HepG2 (cell line): ENCODE measurements at places on chromosomes 12 and 14. TPM values are rescaled to one million over a fixed set of nuclear protein-coding genes. Genes with fewer than 3 reads are reported as not detected.

Gene CEBPE
- polyA plus RNA-seq, result 0.09 and 0.10 TPM in 2 replicates

Gene CCDC38
- polyA plus RNA-seq, result 0.30 and 0.32 TPM in 2 replicates

Gene FSCB
- polyA plus RNA-seq, result not detected in 2 replicates

Gene CLEC2A
- not detected in 2 replicates for polyA plus RNA-seq

Gene CPNE6
- 0.03 TPM in 1 of 2 replicates, not detected in the other for polyA plus RNA-seq

Gene RTL1
- not detected in 2 replicates for polyA plus RNA-seq

Gene SPIC
- polyA plus RNA-seq, result not detected in 2 replicates

GRCh38 chr12:124363353-124363965, 68.6 kb downstream of the RFLNA start:
- no peak for DNase-seq

- peak; percentile 38 for DNase-seq
Measured at GRCh38 chr14:24080888-24081738, 9.8 kb downstream of the CPNE6 start.

- DNase-seq, result no peak
Measured at GRCh38 chr12:111369496-111370220, 763 bp upstream of the PHETA1 start.

- DNase-seq, result no peak
Measured at GRCh38 chr14:62819931-62820330, 225.3 kb downstream of the KCNH5 start.

DNA sequence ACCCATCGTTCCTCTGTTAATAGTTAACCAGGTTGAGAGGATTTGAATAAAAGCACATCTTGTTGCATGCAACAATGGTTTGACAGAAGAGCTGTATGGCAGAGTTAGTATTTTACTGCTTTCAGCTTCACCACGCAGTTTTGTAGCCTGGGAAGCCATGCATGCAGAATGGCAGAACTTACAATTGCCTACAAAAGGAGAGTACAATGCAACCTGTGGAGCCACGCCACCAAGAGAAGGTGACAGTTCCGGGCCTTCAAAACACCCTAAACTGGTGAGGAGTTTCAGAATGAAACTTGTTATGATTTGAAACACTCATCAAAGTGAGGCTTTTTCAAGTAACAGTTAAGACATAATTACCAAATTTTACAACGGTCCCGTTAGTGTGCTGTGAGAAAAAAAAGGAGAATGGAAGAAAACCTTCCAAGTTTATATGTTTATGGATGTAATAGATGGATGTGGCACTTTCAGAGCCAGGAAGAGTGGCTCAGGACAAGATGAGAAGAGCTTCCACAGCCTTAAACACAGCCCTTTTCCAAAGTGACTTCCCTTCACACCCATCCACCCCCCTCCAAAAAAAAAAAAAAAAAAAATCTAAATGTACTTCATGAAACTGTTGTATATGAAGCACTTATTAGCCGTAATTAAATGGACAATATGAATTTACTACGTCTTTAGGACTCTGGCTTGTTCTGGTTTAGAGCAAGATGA, 158.7 kb downstream of the EGLN3 start:
- no peak for DNase-seq

GRCh38 chr14:91997492-91997891, 42.4 kb downstream of the TRIP11 start:
- DNase-seq, result no peak

- DNase-seq, result no peak
Measured at GRCh38 chr14:99754141-99755067, 38.8 kb upstream of the EML1 start.

DNA sequence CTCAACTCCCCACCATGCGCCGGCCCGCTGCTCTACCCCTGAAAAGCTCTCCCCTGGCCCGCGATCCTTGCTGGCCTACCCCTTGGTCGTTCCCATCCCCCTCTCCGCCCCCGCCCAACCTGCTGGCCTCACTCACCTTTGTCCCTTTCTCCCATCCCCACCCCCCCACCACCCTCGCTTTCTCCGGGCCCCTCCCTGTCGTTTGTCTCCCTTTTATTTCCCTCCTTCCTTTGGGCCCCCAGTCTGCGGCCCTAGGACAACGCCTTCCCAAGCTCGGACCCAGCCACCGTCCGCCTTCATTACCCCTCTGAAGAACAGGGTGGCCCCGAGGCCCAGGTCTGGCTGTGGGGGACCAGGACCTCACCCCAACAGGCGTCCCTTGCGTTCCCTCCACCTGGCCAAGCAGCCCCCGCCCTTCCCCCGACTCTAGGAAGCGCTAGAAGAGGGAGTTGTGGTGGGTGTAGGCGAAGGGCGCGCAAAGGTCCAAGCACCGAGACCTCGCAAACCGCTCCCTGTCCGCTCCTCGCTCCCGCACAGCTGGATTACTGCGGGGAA, 6.9 kb upstream of the SLC7A7 start:
- no peak for DNase-seq

DNA sequence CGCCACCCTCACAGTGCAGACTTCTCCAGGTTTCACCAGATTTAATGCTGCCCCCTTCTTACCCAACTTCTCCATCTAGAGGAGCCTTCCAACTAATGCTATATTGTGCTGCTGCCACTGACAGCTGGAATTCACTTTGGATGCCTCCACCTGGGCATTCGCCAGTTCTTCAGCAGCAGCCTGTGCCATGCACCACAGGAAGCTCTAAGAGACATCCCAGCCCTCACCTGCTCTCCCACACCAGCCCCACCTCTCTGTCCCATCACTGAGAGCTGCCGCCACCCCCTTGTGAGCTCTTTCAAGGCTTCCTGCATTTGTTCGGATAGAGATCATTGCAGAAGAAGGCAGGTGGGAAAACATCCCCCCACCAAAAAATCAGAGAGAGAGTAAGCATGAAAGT, 4.6 kb upstream of the KRT2 start:
- DNase-seq, result no peak
